Activated naive CD8-positive, alpha-beta T cell treated with anti-CD3 and anti-CD28 coated beads, Interleukin-2, amount 10 ng/mL, durations not matched to agents 7 days and 5 days (primary cell): ENCODE measurements at places on chromosomes 6 and 20.

DNA sequence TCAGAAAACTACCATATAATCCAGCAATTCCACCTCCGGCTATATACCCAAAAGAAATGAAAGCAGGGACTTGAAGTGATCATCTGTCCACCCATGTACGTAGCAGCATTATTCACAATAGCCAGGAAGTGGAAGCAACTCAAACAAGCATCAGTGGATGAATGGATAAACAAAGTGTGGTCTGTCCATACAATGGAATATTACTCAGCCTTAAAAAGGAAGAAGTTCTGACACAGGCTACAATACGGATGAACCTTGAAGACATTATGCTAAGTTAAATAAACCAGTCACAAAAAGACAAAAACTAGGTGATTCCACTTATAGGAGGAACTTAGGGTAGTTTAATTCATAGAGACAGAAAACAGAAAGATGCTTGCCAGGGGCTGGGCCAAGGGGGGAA lies 76.5 kb downstream of the ATP9A start:
- no peak for DNase-seq

GRCh38 chr6:122285292-122285913 lies 114.0 kb upstream of the HSF2 start:
- no peak for DNase-seq

- DNase-seq: no peak
Measured at GRCh38 chr6:18141805-18142590, 12.9 kb downstream of the TPMT start.

DNA sequence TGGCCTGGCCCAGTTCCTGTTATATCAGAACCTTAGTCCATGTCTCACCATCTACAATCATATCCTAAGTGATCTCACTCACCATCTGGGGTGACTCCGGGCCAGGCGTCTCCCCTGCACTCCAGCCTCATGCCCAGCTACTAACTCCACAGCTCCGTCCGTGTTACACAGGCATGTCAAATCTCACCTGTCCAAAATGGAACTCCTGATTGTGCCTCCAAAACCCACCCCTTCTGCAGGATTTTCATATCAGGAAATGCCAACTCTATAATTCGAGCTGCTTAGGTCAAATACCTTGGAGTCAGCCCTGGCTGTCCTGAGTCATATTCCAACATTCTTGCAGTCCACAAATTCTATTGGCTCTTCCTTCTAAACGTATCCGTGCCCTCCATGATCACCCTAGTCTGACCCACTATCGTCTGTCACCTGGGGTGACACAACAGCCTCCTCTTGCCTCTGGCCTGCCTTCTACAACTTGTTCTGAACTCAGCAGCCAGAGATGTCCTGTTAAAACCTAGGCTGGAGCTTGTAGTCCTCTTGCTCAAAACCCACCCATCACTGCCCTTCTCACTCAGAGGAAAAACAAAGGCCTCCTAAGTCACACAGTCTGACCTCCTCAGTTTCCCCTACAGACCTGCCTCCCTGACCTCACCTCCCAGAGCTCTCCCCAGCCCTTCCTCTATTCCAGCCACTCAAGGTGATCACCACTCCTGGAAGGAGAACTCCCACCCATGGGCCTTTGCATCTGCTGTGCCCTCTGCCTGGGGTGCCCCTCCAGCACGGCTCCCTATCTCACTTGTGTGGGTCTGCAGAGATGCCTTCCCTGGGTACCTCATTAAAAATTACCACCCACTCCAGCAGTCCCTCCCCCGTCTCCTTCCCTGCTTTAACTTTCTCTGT lies 85.3 kb upstream of the SIRPA start:
- DNase-seq: no peak

DNA sequence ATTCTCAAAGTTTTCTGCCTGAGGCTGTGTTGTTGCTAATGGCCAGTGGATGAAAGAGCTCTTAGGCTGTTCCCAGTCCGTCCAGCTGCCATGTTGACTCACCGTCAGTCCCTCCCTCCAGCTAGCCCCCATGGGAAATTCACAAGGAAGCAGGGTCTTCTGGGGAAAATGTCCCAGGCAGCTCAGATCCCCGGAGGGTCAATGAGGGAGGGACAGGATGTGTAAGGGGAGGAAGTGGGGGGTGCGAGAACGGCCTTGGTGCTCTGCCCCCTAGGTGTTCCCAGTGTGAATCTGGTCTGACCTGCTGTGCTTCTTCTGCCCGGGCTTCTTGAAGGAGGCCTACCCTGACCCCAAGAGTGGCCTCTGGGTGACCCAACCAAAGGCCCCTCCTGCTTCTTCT lies 65.9 kb downstream of the CEBPB start:
- no peak for DNase-seq

DNA sequence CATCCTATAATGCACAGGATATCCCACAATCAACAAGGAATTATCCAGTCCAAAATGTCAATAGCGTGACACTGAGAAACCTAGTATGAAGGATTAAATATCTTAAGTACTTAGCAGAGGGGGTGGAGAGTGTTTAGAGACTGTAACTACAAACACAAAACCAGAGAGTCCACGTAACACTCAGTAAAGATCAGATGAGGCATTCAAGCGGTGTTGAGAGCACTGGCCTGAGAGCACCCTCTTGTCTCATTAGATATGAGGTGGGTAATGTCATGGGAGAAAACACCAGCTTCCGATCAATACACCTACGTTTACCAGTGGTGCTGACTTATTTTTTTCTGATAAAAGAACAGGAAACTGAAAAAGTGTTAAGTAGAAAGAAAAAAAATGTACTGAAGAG lies 2.3 kb downstream of the FAM184A start:
- DNase-seq: no peak

DNA sequence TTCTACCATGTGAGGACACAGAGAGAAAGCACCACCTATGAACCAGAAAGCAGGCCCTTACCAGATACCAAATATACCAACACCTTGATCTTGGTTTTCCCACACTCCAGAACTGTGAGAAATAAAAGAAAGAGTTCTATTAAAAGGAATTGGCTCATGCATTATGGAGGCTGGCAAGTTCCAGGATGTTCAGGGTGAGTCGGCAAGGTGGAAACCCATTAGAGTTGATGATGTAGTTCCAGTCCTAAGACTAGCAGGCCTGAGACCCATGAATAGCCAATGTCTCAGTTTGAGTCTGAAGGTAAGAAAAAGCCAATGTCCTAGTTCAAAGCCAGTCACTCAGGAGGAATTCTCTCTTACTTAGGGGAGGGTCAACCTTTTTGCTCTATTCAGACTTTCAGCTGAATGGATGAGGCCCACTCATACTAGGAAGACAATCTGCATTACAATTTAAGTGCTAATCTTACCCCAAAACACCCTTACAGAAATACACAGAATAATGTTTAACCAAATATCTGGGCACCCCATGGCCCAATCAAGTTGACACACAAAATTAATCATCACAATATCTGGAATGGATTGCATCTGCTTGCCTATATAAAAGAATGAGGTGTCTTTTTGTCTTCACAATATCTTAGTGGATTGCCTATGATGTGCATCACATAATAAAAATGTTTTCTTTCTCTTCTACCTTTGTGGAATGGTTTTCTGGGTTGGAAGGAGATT lies 5.5 kb upstream of the TAAR1 start:
- no peak for DNase-seq

GRCh38 chr6:152587473-152587872 lies 49.7 kb downstream of the SYNE1 start:
- no peak for DNase-seq

DNA sequence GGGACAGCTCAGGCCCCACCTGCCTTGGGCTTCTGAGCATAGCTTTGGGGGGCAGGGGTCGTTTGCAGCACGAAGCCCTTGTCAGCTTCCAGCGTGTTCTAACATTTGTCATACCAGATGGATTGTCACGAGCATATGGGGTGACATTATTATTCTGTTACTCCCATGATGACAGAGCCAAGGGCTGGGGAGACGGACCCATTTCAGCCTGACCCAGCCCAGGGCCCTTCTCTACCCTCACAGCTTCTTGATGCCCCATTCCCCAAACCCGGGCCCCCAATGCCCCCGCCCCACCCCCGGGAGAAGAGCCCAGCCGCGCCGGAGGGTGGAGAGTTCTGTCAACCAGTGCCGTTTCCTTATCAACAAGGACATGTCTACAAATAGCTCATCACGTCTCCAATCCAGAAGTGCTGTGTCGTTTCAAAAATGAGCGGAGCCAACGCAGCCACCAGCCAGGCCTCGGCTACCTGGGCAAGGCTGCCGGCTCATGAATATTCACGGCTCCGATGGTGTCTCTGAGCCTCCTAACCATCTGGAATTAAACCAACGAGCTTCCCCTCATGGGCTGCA lies 9.6 kb upstream of the CHRNA4 start:
- no peak for DNase-seq

GRCh38 chr6:16553531-16553930 lies 207.7 kb downstream of the ATXN1 start:
- no peak for DNase-seq

GRCh38 chr6:34267746-34268145 lies 18.9 kb upstream of the SMIM29 start:
- DNase-seq: no peak

DNA sequence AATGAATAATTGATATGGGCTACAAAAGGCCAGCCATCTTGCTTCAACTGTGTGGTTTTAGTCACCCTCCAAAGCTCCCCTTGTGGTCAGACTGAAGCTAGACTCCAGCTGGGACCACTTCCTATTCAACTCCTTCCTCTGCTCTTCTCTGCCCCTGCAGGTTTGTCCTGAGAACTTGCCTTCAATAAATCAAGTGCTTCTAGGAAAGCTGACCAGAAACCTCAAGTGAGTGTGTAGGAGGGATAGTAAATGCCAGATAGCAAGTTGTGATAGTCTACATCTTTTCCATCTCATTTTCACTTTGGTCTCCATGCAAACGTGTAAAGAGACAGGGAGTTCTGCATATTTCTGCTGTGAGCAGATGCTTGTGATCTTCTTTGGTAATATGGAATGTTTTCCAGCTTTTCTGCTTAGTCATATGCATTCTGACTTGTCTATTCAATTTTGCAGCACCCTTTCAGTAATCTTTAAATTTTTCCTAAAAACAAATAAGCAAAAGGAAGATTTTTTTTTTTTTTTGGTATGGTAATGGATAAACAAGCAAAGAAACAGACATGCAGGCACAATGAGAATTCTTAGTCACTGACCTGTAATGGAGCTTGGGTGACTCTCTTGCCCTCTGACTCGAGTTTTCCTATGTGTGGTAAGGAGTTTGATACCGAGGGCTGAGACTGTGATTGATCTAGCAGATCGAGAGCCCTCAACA lies 201.3 kb upstream of the BTBD3 start:
- DNase-seq: no peak

- no peak for DNase-seq
Measured at GRCh38 chr6:110664933-110665332, 150.3 kb downstream of the CDK19 start.

DNA sequence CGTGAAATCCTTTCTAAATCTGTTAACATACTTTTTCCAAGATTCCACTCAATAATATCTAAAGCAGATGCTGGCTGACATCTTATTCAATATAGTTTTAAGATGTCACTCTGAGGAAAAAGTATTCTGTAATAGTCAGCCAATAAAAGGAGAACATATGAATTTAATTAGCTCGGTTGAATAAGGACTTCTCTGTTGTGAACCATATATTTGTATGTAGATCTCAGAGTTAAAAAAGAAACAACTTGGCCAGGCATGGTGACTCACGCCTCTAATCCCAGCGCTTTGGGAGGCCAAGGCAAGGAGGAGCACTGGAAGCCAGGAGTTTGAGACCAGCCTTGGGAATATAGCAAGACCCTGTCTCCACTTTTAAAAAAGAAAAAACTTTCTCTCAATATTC lies 7.4 kb upstream of the CD24 start:
- DNase-seq: no peak

DNA sequence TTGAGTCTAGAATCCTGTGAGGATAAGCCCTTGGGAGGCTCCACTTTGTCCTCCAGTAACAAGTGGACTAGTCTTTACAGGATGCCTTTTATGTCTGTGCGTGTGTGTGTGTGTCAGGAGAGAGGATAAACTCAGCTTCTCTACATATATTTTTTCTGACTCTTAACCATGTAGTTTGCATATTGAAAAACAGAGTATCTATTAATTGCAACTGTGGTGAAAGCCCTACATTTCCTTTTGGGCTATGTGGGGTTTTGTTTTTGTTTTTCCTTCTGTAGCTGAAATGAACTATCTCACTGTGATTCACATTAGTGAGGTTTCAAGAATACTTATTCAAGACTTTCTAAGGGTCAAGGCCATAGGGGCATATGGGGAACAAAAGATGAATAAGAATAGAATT lies 17.7 kb downstream of the TPBG start:
- DNase-seq: no peak

- DNase-seq: no peak
Measured at GRCh38 chr6:150747155-150747554, 118.3 kb upstream of the MTHFD1L start.

DNA sequence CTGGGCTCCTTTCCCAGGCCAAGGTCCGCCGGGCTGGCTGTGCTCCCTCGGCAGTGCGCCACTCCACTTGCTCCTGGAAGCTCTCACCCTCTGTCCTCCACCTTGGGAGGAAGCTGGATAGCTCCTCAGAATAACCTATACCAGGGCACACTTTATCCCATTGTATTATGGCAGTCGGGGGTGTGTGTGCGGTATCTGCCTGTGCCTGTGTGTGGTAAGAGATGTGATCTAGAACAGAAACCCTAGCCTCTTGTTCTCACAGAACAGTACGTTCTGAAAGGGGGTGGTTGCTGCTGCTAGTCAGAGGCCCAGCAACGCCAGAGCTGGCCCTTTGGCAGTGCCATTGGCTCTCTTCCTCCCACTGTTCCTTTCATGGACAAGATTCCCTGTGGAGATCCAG lies 168.4 kb downstream of the TBXT start:
- DNase-seq: no peak

DNA sequence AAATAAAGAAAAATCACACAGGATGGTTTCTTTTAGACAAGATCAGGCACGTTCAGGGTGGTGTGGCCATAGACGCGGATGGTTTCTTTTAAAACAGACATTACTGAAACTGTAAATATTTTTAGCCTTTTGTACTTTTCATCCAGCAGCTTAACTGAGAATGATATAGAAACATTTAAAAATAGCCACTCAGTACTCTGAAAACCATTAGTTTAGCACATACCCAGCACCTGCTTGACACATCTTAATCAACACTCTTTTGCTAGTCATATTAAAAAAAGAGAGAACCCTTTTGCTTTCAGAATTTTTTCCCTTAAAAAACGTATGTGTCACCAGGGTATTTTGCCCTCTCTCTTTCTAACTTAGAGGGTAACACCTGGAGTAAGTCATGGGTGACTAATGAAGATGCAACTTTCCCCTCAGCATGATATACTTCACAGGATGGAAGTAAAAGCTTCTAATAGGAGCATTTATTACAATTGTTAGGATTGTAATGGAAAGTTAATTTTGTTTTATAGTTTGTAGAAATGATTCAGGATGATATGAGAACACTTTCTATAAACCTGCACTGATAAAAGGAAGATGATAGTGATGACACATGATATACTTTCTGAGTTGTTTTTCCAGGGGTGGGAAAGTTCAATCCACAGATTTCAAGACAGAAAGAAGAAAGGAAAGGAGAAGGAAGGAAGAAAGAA lies 45.2 kb downstream of the BACH2 start:
- no peak for DNase-seq

DNA sequence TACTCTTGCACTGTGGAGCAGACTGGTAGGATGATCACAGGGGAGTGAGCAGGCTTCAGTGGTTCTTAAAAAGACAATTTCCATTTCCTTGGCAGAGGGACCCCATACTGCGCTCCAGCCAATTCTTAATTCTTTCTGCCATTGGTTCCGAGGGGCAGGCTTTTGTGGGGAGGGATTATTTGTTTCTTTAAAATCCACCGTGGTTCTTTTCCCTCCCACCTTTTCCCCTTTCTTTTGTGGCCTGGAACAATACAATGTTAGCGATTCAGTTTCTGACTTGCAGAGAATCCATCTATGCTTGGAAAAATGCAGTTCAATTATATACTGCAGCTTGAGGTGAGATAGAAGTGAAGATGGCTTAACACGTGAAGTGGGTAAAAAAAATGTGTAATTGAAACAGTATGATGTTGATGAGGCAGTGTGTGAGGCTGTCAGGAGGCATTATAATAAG lies 379.0 kb upstream of the FLRT3 start:
- no peak for DNase-seq
